ENCODE measurements at places on chromosomes 13 and 19.

- DNase-seq, result no peak
Observed at GRCh38 chr19:30609656-30610270, 237.6 kb downstream of the ZNF536 start.

- DNase-seq, result no peak
Observed at GRCh38 chr19:8233370-8233769, 24.2 kb downstream of the CERS4 start.

- no peak for DNase-seq
Observed at GRCh38 chr13:66071608-66072007, 1158.5 kb downstream of the PCDH9 start.

- DNase-seq, result no peak
Observed at GRCh38 chr13:81171065-81171647, 830.2 kb upstream of the SPRY2 start.

- no peak for DNase-seq
Observed at GRCh38 chr13:87769445-87769844, 98.3 kb downstream of the SLITRK5 start.

GRCh38 chr13:79451500-79451962 lies 29.4 kb upstream of the NDFIP2 start:
- peak; percentile 83 for DNase-seq

DNA sequence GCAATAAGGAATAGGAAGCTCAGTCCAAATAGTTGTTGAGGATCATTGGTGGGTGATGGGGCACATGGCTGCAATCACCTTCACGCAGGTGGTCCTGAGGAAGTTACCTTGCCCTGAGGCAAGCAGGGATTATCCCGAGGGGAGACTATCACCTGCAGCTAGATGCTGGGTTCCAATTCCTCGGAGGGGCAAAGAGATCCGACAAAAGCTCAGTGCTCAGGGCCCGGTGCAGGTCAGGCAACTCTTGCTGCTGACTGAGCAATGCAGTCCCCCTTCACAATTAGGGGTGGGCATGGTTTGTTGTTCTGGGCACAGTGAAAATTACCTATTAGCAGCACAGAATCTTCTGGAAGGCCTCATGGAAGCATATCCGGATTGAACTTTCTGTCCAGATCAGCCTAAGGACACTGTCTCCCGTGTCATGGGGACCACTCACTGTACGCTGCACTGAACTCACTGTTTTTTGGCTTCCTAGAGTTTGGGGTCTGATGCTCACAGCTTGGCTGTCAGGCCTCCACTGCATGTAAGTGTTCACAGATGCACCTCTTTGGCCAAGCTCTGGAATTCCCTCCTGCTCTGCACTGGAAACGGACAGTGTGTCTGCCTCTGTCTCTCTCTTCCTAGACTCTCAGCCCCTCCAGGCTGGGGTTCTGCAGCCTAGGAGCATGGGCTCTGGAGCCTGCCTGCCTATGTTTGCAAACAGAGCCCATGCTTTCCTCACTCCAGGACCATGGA lies 372.7 kb downstream of the ZNF536 start:
- no peak for DNase-seq

DNA sequence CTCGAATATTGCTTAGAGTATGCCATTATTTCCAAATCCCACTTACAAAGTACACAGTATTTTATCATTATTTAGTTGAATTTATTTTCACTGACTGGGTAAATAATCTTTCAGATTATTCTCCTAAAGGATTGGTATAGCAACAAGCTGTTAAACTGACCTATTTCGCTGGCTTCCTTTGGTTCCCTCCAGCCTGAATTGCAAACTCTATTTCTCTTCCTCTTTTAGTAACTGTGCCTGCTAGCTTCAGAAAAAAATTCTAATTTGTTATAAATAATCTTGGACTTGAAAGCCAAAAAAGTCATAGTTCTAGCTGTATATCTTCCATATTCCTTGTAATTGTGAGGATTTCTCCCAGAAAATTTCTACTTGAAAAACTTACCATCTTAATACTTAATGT lies 15.0 kb upstream of the CCNA1 start:
- no peak for DNase-seq

DNA sequence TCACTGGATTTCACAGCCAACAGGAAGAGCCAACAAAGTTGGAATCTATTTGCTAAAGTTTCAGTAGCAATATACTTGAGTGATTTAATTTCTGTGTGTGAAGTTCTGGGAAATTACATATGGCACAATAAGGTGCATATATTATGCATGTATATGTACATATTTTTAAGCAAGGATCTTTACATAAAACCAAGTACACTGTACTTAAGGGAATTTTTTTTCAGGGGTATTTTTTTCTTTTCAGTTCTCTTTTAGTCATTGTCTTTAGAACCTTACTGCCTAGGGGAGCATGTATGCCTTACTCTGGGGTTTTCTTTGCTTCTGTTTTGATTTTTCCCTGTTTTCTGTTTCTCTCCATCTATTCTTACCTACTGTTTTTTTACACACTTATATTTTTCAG lies 7.4 kb downstream of the RAP2A start:
- no peak for DNase-seq

- DNase-seq, result no peak
Observed at GRCh38 chr13:24888291-24888931, 124.4 kb downstream of the RNF17 start.

DNA sequence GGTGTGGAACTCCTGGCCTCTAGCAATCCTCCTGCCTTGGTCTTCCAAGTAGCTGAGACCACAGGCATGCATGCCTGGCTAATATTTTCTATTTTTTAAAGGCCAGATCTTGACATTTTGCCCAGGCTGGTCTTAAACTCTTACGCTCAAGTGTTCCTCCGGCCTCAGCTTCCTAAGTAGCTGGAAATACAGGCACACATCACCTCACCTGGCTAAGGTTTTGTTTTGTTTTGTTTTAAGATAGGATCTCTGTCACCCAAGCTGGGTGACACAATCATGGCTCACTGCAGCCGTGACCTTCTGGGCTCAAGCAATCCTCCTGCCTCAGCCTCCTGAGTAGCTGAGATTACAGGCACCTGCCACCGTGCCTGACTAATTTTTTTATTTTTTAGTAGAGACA lies 5.5 kb upstream of the RLN3 start:
- no peak for DNase-seq

- DNase-seq, result no peak
Observed at GRCh38 chr19:15317392-15318071, 14.8 kb downstream of the BRD4 start.

DNA sequence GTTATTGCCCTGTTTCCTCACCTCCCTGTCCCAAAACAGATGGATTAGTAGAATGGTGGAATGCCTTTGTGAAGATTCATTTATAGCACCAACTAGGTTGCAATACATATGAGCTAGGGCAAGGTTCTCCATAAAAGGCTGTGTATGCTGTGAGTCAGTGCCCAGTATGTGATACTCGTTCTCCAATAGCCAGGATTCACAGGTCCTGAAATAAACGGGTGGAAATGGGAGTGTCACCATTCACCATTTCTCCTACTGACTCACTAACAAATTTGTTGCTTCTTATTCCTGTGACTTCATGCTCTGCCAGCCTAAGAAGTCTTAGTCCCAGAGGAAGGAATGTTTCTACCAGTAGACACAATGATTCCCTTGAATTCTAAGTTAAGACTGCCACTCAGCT lies 1745.4 kb downstream of the SLITRK1 start:
- DNase-seq, result no peak

DNA sequence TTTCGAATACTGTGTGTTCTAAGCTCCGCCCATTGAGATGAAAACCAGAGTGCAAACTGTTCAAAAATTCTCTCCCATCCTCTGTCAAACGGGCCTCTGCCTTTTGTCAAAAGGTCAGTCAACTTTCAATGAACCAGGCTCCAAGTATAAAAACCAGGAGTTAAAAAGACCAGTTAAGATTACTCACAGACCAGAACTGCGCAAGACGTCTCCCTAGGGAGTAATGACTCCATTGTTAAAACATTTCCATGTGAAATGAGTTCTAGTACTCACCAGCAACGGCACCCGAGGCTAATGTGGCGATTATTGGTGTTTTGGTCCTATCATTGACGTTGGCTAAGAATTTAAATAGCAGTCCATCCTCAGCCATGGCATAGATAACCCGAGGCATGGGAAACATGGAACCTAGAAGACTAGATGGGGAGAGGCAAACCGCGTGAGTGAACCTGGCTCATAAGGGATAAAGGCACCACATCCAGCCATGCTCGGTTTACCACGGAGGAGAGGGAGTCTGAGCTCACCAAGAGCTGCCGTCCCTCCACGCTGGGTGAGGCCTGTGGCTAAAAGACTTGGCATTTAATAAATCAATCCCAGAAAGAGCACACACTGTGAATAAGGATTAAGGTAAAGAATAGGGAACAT lies 73.3 kb downstream of the SLC7A1 start:
- no peak for DNase-seq

DNA sequence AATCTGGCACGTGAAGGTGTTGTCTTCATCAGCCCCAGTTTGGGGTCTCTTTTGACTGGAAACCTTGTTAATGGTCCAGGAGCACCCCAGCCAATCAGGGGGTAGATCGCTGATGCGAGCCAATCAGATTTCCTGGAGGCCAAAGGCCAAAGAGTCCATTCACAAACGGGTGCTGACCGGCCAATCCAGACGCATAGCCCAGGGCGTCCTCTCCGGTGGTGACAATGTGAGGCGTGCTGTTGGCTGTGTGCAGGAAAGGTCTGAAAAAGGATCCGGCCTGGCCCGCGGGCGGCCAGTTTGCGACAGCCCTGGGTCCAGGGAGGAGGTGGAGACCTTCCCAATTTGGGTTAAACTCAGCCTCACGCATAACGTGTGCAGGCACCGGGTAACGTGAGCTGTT lies 3.1 kb downstream of the MAST3 start:
- DNase-seq, result no peak

- DNase-seq, result no peak
Observed at GRCh38 chr19:34222386-34222785, 32.0 kb upstream of the GARRE1 start.

DNA sequence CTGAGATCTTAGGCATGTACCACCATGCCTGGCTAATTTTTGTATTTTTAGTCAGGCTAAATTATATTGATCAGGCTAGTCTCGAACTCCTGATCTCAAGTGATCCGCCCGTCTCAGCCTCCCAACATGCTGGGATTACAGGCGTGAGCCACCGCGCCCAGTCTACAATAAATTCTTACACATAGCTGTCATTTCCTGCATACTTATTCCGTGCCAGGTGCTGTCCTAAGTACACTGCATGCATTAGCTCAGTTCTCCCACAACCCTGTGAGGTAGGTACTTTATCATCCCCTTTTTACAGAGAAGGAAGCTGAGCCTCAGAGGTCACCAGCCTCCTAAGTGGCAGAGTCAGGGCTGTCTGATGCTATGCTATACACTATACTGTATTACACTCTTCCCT lies 7.2 kb upstream of the RHPN2 start:
- DNase-seq, result no peak

- DNase-seq, result no peak
Observed at GRCh38 chr13:83221256-83221655, 661.0 kb downstream of the SLITRK1 start.

- no peak for DNase-seq
Observed at GRCh38 chr19:37947778-37948177, 40.8 kb downstream of the SIPA1L3 start.

- DNase-seq, result no peak
Observed at GRCh38 chr13:110138700-110139036, 168.3 kb downstream of the COL4A1 start.

DNA sequence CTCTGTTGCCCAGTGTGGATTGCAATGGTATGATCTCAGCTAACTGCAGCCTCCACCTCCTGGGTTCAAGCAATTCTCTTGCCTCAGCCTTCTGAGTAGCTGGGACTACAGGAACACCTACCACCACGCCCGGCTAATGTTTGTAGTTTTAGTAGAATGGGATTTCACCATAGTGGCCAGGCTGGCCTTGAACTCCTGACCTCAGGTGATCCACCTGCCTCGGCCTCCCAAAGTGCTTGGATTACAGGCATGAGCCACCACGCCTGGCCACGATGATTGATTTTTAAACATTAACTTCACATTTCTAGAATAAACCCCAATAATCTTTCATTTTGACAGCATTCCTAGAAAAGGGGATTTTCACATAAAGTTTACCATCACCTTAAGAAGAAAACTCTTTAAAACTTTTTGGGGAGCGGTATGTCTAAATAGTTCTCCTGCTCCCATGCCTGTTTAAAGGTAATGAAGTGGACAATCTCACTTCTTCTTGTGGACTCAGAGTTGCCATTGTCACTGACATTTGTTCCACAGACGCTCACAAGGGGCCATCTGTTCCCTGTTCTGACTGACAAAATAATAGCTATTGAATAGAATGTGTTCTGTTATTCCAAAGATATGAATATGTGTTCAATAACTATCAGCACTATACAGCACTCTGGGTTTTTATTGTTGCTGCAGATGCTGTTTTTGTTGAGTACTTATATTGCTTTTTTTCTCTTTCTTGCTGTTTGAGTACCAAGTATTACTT lies 66.1 kb upstream of the C1QTNF9B start:
- no peak for DNase-seq

- DNase-seq, result no peak
Observed at GRCh38 chr19:31532034-31532433, 182.8 kb upstream of the TSHZ3 start.

- DNase-seq, result peak; percentile 71
Observed at GRCh38 chr19:41872775-41873647, 4.1 kb upstream of the CD79A start.

- DNase-seq, result no peak
Observed at GRCh38 chr13:30043631-30043925, 193.2 kb upstream of the UBL3 start.

GRCh38 chr13:105509981-105510762 lies 1025.3 kb downstream of the EFNB2 start:
- DNase-seq, result no peak

- DNase-seq, result no peak
Observed at GRCh38 chr19:18541258-18541991, 1.9 kb downstream of the FKBP8 start.

- DNase-seq, result peak; percentile 76
Observed at GRCh38 chr19:48999481-49000325, 6.0 kb downstream of the RUVBL2 start.

DNA sequence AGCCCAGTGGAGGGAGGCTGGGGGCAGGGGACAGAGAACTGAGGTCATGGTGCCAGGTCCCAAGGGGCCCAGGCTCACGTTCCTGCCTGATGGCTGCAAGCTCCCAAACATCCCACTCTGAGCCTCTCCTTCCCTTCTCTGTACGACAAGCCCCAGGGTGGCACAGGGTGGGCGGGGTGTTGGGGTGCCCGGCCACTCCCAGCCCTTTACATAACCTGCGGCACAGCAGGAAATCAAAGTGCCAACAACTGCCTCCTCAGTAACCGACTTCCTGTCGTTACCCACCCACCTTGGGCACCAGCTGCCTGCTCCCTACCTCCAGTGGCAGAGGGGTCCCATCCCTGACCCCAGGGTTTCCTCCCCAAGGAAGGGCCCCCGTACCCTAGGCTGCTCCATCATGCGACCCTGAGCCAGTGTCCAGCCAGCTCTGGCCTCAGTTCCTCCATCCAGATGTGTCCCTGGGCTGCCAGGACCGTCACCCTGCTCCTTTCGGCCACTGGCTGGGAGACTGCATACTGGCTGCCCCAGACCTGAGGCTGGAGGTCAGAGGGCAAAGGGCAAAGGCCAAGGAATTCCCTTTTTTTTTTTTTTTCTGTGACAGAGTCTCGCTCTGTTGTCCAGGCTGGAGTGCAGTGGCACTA lies 27.7 kb upstream of the NFIC start:
- DNase-seq, result peak; percentile 77

GRCh38 chr19:3320354-3320670 lies 46.1 kb upstream of the NFIC start:
- no peak for DNase-seq

- DNase-seq, result no peak
Observed at GRCh38 chr13:113976711-113977684, 3.1 kb upstream of the C13orf46 start.

GRCh38 chr13:44790289-44790688 lies 199.0 kb downstream of the NUFIP1 start:
- DNase-seq, result no peak

- DNase-seq, result peak; percentile 62
Observed at GRCh38 chr19:17680230-17680722, 7.9 kb downstream of the UNC13A start.

GRCh38 chr19:16829010-16829821 lies at the start of gene SIN3B:
Gene SIN3B (plus strand): TSS chr19:16829398. CDS start chr19:16829421, 23 bp downstream.
- DNase-seq, result peak; percentile 94
